Activated CD4-positive, alpha-beta T cell treated with anti-CD3 and anti-CD28 coated beads, Interleukin-2, Interleukin-4, amounts not matched to agents 100 ng/mL and 50 ng/mL, durations not matched to agents 16 hours and 8 hours (primary cell): ENCODE measurements at places on chromosomes 3 and 15.

- DNase-seq = no peak
These were observed 538.9 kb upstream of the GRM7 start for GRCh38 chr3:6321999-6322398.

DNA sequence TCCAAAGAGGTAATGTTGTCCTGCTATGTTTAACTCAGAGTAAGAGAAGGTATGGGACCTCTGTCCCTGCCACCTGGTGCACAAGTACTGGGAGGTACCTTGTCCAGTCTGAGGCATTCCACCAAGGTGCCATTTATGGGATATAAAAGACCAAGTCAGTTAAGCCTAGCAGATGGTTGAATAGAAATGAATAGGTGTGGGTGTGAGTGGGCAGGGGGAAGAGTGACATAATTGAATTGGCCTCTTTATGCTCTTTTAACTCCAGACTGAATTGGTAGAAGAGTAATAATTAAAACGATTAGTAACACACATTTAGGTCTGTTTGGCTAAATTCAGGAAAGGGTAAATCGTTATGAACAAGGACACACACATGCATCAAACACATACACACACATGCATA lies 562 bp downstream of the ADGRG7 start:
- DNase-seq = no peak

GRCh38 chr15:67303490-67304363 lies 49.1 kb downstream of the IQCH start:
- peak; percentile 34 for DNase-seq

- DNase-seq = no peak
These were observed 102.8 kb downstream of the CHSY1 start for GRCh38 chr15:101148881-101149664.

GRCh38 chr3:59334585-59334984 lies 284.8 kb upstream of the CFAP20DC start:
- DNase-seq = no peak

DNA sequence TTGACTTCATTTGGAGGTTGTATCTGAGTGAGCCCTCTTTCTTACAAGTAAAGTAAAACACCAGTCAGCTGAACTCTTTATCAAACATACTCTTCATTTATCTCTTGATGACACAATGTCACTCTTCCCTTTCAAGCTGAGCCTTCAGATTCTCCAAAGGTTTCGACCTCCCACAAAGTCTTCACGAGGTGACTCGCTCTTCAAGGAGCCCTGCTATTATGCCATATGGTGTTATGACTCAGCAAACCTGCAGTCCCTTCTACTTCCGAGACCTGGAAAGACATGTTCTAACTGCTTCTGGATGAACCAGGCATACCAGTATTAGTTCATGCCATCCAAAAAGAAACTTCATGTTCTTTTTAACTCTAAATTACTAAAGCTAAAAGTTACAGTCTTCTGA lies 23.1 kb downstream of the AADAC start:
- DNase-seq = no peak
